ENCODE measurements at places on chromosomes 13 and 19.

GRCh38 chr13:104984296-104984818 lies 1551.1 kb downstream of the EFNB2 start:
- DNase-seq = no peak

DNA sequence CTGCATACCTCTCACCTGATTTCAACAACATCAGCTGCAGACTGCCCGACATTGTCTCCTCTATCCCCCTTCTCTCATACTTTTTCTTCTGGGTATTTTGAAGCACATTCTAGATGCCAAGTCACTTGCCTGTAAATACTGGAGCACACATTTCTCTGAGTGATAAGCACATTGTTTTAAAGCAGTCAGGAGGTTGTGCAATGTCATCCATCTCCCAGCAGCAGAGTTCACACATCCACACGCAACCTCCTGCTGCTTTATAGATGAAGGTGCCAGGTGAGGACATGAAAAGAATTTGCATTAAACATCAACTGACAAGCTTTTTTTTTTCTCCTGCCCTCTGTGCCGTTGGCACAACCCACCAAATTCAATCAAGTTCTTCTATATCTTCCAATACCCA lies 5.5 kb downstream of the UPK1A start:
- DNase-seq = no peak

- DNase-seq = peak; percentile 13
Measured at GRCh38 chr13:95573221-95573620, 20.7 kb downstream of the CLDN10 start.

DNA sequence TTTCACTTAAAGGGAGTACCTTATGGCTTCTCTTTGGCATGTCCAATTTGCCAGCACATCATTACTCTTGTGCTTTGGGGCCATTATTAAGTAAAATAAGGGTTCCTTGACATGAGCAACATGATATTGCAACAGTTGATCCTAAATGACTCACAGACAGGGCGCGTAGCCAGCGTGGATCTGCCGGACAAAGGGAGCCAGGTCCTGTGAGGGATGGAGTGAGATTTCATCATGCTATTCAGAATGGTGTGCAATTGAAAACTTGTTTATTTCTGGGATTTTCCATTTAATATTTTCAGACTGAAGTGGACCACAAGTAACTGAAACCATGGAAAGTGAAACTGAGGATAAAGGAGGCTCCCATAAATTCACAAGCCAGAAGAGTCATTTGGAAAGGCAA lies 48.6 kb upstream of the WASF3 start:
- peak; percentile 92 for DNase-seq

DNA sequence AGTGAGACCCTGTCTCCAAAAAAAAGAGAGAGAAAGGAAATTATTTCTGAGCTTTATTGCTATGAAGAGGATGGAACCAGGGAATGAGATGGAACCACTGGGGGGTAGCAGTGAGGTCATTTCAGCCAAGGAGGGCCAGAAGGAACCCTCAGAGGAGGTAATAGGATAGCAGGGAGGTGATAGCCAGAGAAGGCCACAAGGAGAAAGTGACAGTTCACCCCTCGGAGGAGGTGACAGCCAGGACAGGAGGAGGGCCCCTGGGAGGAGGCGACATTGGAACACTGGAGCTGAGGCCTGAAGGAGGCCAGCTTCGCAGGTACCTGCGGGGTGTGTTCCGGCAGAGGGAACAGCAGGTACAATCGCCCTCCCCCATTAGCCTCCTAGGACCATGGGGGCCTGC lies 675 bp upstream of the PGPEP1 start:
- DNase-seq = no peak

GRCh38 chr13:38308736-38309135 lies 40.9 kb upstream of the UFM1 start:
- DNase-seq = peak; percentile 57

DNA sequence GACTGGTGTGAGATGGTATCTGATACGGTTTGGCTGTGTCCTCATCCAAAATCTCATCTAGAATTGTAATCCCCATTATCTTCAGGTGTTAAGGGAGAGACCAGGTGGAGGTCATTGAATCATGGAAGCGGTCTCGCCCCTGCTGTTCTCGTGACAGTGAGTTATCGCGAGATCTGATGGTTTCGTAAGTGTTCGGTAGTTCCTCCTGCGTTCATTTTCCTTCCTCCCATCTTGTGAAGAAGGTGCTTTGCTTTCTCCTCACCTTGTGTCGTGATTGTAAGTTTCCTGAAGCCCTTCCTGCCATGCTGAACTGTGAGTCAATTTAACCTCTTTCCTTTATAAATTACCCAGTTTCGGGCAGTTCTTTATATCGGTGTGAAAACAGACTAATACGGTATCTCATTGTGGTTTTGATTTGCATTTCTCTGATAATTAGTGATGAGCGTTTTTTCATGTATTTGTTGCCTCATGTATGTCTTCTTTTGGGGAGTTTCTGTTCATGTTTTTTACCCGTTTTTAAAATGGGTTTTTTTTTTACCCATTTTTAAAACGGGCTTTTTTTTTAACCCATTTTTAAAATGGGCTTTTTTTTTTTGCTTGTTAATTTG lies 102.8 kb upstream of the SLC10A2 start:
- no peak for DNase-seq

- DNase-seq = peak; percentile 24
Measured at GRCh38 chr13:31697290-31697689, 42.0 kb upstream of the RXFP2 start.

GRCh38 chr13:112690283-112690929 lies 568 bp downstream of the ATP11A start:
- peak; percentile 8 for DNase-seq

GRCh38 chr19:7981661-7982060 lies 23.8 kb downstream of the ELAVL1 start:
- DNase-seq = no peak

DNA sequence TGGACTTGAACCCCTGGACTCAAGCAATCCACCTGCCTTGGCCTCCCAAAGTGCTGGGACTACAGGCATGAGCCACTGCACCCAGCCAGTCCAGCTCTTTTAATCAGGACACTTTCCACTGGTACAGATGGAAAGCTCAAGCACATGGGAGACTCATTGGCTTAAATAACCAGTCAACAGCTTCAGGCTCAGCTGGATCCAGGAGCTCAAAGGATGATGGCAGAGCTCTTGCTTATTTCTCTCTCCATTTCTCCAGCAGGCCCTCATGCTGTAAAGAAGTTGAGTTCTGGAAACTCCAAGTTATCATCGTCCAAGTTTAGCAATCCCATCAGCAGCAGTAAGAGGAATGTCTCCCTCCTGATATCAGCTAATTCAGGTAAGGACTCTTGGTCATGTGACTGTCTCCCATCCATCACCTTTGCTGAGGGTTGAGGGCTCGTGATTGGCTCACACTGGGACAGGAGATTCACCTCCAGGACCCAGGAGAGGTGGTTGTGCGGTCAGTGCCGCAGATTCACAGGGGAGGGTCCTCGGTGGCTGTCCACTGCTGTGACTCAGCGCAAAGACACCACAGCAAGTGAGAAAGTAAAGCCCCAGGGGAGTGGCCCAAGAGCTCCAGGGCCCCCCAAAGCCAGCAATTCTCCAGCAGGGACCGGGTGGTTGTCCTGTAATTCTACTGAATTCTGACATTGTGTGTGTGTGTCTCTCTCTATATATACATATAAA lies 5.1 kb downstream of the CCL25 start:
- DNase-seq = no peak

- no peak for DNase-seq
Measured at GRCh38 chr19:45464852-45465441, 2.8 kb upstream of the FOSB start.

DNA sequence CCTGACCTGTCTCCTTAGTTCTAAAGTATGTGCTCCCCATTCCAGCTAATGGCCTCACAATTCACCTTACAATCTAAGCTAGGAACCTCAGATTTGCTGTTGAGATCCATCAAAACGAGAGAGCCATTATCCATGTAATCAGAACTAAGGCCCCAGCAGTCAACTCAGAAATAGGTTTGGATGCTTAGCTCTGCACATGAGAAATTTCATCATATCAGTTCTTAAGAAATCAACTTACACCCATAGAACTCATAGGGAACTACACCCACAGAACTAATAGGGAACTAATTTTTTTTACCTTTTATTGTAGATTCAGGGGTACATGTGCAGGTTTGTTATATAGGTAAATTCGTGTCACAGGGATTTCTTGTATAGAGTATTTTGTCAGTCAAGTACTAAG lies 28.7 kb downstream of the CYSLTR2 start:
- DNase-seq = no peak

DNA sequence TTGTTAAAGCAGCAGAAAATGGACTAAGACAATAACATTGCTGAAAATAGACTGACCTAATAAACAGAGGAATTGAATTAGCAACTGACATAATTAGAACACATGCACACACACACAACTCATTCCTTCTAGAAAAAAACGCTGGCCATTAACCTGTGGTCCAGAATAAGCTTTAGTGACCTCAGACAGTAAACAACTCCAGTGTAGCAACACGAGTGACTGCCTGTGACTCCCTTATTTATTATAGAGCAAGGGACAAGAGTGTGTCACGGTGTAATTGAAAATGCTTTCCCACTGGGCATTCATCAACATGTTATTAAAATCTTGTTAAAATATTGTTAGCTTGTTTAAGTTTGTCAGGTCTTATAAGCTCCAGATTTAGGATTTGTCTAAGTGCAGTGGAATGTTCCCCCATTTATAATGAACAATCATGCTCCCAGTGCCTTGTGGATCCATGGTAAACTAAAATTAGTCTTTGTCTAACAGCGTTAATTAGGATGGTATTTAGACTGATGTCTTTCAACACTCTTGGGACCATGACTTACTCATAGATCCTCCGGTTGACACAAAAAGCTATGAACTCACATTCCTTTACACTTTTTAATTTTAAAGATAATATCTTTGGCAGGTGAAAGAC lies 111.7 kb upstream of the IRS2 start:
- DNase-seq = peak; percentile 26

DNA sequence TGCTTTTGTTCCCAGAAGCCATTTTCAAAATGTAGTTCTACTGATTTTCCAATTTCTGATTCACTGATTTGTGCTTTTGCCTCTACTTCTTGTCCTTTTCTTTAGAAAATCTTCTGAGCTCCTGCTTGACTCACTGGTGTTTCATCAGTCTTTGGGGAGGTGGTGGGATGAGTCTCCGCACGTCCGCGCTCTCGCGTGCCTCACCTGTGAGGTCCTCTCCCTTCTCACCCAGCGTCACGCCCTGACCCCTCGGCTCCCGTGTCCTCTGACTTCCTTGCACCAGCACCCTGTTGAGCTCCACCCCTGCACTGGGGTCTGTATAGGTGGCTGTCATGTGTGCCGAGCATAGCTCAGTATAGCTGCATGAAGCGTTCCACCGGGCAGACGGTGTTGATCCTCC lies 52.7 kb upstream of the MCF2L start:
- no peak for DNase-seq

DNA sequence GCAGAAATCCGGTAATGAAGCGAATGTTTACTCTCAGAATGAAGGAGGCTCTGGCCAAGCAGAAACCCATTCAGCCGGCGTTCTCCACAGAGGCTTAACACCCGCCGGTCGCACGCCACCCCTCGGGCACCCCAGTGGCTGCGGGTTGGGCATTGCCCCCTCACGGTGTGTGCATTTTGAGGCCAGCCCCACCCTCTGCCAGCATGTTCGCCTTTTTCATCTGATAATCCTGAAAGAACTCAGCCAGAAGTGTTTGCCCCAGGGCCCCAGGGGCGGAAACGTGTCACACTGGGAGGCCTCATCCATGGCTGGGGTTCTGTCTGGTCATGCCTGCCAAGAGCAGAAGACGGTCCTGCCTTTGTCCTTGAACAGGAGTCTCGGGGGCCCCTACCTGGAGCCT lies 34.2 kb downstream of the COMP start:
- DNase-seq = no peak

DNA sequence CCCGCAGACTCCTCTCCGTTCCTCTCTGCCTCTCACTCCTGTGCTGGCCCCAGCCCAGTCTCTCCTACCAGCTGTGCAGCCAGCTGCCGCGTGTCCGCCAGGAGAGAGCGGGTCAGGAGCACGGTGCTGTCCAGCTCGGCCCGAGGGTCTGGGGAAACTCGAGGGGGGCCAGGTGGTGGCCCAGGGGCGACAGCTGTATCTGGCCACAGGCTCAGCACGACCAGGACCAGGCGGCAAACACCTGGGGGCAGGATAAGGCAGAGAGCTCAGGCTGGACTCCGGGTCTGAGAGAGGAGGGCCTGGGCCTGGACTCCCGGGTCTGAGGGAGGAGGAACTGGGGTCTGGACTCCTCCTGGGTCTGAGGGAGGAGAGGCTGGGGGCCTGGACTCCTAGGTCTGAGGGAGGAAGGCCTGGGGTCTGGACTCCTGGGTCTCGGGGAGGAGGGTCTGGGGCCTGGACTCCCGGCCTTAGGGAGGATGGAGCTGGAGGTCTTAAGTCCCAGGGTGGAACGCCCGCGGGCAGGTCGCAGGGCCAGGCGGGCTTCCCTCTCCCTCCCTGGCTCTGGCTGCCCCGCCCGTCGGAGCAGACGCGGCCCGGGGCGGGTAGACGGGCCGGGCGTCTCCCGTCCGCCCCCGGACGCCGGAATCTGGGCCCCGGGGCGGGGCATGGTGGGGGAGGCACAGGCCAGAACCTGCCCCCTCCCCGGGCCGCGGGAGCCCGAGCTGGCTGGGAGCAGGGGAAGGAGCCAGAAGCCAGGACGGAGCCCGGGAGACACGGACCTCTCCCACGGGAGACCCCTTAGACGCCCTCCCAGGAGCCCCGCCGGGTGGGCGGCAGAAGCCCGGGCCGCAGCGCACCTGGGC lies 1.3 kb downstream of the IL11 start:
- peak; percentile 71 for DNase-seq

GRCh38 chr13:30877335-30877734 lies 28.7 kb upstream of the MEDAG start:
- DNase-seq = peak; percentile 78

DNA sequence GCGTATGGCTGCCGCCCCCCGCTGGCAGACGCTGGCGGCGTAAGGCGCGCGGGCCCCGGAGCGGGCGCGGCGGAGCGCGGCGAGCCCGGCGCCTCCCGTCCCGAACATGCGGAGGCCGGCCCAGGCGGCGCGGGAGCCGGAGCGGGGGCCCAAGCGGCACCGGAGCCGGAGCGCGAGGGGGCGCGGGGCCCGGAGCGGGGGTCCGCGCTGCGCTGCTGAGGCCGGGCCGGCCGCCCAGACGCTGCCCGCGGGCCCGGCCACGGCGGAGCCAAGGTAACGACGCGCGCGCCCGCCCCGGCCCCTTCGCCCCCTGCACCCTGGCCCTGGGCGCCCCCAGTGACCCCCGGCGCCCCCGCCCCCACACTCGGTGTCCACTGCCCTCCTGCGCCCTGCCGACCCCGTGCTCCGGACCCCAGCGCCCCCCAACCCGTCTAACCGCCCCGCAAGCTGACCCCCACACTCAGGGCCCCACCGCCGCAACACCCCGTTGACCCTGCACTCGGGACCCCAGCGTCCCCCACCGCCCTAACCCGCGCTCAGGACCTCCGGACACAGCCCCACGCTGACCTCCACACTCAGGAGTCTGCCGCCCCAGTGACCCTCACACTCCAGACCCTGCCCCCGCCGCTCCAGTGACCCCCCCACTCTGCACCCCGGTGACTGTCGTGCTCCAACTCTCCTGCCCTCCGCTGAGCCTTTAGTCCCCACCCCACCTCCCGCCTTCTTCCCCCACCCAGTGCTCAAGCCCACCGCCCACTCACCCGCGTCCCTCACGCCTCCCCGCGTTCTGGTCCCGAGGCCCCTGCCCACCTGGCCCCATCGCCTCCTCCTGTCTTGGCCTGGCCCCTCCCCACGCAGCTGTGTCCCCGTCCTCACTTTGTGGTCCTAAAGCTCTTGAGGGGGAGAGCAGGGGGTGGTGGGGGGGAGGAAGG lies at the start of gene CSNK1G2:
Gene CSNK1G2, plus strand, starts transcription at position 27 of the 932 bp plus-strand sequence. CDS start 28,601 bp downstream, outside the sequence.
- no peak for DNase-seq

GRCh38 chr13:30829833-30830637 lies 76.0 kb upstream of the MEDAG start:
- DNase-seq = no peak
